EL (cell line): ENCODE measurements at places on chromosomes 12 and 14.

DNA sequence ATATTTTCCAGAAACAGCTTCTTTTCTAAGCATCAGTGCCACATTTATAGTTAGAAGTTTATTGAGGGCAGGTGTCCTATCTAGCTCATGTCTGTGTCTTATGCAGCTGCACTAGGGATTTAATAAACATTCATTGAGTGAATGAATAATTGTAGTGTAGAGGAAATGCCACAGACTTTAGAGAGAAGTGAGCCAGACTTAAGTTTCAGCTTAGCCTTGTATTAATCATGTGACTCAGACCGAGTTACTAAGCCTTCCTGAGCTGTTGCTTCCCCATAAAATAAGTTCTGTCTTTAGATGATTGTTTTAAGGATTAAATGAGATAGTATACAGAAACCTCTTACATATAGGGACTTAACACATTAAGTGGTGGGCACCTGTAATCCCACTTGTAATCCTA, 236.1 kb upstream of the DDHD1 start:
- DNase-seq, result peak; percentile 36

DNA sequence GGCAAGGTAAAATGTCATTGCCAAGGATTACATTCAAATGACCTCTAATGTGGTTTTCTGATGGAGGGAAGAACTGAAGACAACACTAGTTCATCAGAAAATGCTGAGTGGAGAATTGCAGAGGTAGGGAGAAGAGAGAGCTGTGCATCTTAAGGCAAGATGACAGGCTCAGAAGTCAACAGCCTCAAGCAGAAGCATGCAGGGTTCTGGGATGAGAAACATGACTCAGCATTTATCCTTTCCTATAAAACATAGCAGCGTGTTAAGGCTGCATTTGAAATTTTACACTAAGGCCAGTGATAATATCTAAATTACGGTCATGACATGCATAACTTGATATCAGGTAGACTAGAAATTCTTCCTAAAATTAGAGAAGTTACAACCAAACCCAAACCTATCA, 53.7 kb upstream of the DYRK2 start:
- no peak for DNase-seq

DNA sequence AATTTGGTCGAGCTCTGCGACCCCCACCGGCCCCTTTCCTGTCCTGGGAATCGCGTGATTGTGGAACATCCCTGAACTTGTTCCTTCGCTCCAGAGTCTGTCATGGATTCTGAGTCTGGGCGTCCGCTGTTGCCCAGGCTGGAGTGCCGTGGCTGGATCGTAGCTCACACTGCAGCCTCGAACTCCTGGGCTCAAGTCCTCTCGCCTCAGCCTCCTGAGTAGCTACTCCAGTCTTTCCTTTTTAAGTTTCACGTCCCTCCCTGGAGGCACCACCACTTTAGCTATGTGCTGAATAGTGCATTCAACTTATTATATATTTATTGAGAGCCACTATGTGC, 698 bp downstream of the ACOT6 start:
- no peak for DNase-seq

- no peak for DNase-seq
These were observed 81.6 kb downstream of the PTCSC3 start for GRCh38 chr14:36094963-36095362.

DNA sequence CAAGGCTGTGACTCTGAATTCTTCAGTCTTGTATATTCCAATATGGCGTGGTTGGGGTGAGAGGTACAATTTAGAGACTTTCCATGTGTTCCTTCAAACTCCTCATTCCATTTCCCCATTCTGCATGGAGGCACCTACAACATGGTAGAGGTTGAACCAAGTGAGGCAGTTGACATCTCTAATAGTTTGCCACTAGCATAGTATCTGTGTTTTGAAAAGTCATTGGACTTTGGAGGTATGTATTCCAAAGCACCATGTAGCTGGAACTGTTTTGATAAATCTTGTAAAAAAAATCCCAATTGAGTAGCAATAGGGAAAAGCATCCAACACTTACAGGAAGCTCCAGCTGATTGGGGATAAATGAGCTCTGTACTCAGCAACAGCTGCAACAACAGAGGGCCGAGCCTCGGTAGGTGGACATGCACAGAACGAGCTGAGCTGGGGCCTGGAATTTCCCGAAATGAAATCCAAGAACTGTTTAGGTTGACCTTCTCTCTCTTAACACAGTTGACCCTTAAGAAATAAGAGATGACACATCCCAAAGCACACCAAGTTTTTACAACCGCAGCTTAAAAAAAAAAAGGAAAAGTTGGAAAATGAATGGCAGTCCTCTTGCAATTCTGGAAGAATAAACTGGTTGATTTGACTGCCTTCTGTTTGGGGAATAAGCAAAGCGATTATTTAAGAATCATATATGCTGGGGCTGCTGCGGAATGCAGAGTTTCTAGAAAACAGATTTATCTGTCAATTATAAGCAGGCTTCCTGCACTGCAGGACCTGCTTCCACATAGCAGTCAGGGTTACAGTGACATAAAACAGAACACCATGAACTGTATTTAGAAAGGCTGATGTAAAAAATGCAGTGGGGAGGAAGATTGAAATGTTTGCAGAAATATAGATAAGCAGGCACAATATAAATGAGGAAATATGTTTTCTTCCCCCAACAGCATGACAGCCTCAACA, 194.6 kb upstream of the KRR1 start:
- peak; percentile 95 for DNase-seq

DNA sequence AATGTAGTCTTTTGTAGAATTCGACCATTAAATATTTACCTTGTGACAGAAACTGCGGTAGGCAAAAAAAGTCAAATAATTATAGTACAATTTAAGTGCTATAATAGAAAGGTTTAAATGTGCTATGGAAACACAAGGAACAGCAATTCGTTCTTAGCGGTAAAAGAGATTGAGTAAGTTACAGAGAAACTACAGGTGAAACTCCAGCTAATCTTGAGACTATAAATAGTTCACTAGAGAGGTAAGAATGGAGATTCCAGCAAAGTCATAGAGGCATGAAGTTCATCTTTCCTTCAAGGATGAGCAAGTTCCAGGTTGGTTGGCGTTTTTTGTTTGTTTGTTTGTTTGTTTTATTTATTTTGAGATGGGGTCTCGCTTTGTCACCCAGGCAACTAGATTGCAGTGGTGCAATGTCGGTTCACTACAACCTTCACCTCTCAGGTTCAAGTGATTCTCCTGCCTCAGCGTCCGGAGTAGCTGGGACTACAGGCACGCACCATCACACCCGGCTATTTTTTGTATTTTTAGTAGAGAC, 878 bp upstream of the R3HDM2 start:
- no peak for DNase-seq

DNA sequence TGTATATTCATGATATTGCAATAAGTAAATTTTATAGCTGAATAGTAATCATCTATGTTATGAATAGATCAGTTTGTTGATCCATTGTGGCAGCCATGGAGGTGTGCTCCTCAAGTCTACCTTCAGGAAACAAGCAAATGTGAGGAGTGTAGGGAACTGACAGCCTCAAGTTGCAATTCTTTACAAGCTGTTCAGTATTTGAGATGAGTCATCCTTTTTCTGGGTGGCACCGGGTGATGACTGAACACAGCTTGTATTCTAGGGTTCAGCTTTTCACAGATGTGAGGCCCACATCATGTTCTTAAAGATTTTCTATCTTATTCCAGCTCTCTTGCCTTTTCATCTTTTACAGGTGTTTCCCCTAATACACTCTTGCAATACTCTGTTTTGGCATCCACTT, 452.4 kb downstream of the KCNH5 start:
- peak; percentile 16 for DNase-seq

DNA sequence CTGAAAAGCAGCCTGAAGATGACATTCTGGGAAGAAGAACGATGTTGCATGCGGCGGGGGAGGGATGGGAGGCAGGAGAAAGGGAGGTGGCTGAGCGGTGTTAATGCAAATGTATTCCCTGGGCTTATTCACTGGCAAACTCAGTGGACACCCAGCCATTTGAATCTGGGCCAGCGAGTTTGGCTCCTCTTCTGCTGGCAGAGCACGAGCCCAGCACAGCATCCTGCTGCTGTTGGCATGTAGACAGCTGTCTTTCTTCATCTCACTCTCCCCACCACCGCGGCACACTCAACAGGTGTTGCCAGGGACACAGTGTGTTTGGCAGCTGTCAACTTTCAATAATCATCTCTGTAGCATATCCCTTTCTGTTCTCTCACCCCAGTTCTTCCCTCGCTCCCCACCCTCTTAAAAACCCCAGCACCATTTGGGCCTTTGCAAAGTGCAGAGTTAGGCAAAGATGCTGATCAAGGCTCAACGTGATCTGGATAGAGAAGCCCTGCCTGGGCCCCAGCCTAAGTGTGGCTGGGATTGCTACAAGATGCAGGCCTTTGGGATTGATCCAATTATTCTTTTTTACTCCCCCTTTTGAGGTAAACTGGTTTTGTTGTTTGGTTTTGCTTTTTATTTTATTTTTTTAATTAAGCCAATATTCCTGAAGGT, 131.9 kb downstream of the EXOC5 start:
- DNase-seq, result no peak

- no peak for DNase-seq
These were observed 268.7 kb upstream of the TBX3 start for GRCh38 chr12:114952573-114953271.

- peak; percentile 83 for DNase-seq
These were observed 37.0 kb downstream of the RASAL1 start for GRCh38 chr12:113098441-113099028.

GRCh38 chr14:94888121-94888520, 118.2 kb upstream of the GSC start:
- DNase-seq, result no peak
